ENCODE measurements at places on chromosomes 12 and 14. TPM values are rescaled to one million over a fixed set of nuclear protein-coding genes. Genes with fewer than 3 reads are reported as not detected.

TMEM121 gene
- 3.0 TPM for total RNA-seq

- no peak for DNase-seq
- no peaks in the 10 kb centered on the region for H3K4me1 ChIP-seq
- no peak overlapping the region for H3K27ac ChIP-seq
- H3K36me3 ChIP-seq: no peaks in the 10 kb centered on the region
- H3K27me3 ChIP-seq: peaks cover 25% of the 10 kb centered on the region
Observed at GRCh38 chr12:52627395-52628110, 9.2 kb upstream of the KRT73 start.

- no peak overlapping the region for H3K4me3 ChIP-seq
- peaks cover 10% of the 10 kb centered on the region for H3K4me1 ChIP-seq
- DNase-seq: no peak
- H3K27me3 ChIP-seq: no peaks in the 10 kb centered on the region
- no peak overlapping the region for H3K27ac ChIP-seq
Observed at GRCh38 chr14:59246566-59246965, 58.1 kb downstream of the DAAM1 start.

SUDS3 gene
- total RNA-seq: 27.9 TPM

GRCh38 chr12:47194501-47194900, 114.7 kb upstream of the AMIGO2 start:
- no peaks in the 10 kb centered on the region for H3K36me3 ChIP-seq
- H3K4me3 ChIP-seq: no peak overlapping the region
- no peaks in the 10 kb centered on the region for H3K27me3 ChIP-seq
- no peak for DNase-seq
- peaks cover 10% of the 10 kb centered on the region for H3K4me1 ChIP-seq

GRCh38 chr14:105817971-105818711, 291.8 kb downstream of the TMEM121 start:
- no peaks in the 10 kb centered on the region for H3K36me3 ChIP-seq
- DNase-seq: no peak
- no peak overlapping the region for H3K4me3 ChIP-seq
- no peak overlapping the region for H3K27ac ChIP-seq

SYNE3 gene
- 11.1 TPM for total RNA-seq

HCAR2 gene
- total RNA-seq: 3.3 TPM

NTF3 gene
- total RNA-seq: 0.79 TPM

GRCh38 chr12:57208631-57209282, 7.8 kb upstream of the NXPH4 start:
- H3K4me1 ChIP-seq: peaks cover 5% of the 10 kb centered on the region
- H3K27me3 ChIP-seq: no peaks in the 10 kb centered on the region
- no peak overlapping the region for H3K27ac ChIP-seq

WNT1 gene
- total RNA-seq: not detected

GRCh38 chr12:19981944-19982343, 386.4 kb upstream of the PDE3A start:
- no peaks in the 10 kb centered on the region for H3K27me3 ChIP-seq
- H3K4me3 ChIP-seq: no peak overlapping the region
- H3K36me3 ChIP-seq: no peaks in the 10 kb centered on the region
- no peaks in the 10 kb centered on the region for H3K4me1 ChIP-seq

GRCh38 chr12:114963846-114964245, 279.9 kb upstream of the TBX3 start:
- DNase-seq: no peak
- no peaks in the 10 kb centered on the region for H3K4me1 ChIP-seq
- no peak overlapping the region for H3K4me3 ChIP-seq
- H3K27me3 ChIP-seq: no peaks in the 10 kb centered on the region
- no peaks in the 10 kb centered on the region for H3K36me3 ChIP-seq
- no peak overlapping the region for H3K27ac ChIP-seq

DNA sequence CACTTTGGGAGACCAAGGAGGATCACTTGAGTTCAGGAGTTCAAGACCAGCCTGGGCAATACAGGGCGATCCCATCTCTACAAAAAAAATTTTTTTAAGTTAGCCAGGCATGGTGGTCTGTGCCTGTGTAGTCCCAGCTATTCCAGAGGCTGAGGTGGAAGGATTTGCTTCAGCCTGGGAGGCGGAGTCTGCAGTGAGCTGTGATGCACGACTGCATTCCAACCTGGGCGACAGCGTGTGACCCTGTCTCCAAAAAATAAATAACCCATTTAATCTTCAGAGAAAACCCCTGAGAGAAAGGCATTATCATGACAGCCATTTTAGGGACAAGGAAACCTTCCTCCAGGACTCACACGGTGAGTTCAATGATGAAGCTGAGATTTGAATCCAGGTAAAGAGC, 3.7 kb upstream of the FKBP4 start:
- no peak overlapping the region for H3K4me3 ChIP-seq
- no peak overlapping the region for H3K27ac ChIP-seq

All from left lung (tissue), 14 donors.